ENCODE measurements at places on chromosomes 3 and 15.
A peak's percentile ranks its signal among the peaks of the same experiment; 100 is the strongest.

DNA sequence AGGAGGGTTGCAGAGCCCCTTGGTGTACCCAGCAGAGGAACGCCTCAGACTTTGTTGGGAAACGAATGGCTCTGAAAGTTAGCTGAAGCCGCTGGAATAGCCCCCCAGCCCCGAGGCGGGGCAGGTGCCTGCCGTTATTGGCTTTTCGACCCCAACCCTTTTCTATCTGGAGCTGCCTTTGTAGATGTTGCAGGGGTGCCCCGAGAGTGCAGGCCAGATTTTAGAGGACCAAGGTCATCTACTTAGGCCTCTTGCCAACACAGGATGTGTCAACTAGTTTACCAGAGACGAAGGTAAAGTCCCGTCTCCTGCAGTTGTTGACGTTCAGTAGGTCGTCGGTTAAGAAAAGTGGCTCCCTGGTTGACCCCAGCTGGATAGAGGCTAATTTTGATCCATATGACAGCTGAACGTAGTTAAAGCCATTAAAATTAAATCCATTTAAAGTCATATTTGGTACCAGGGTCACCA, 579 bp upstream of the UBE3A start:
- peak; percentile 62 for DNase-seq

DNA sequence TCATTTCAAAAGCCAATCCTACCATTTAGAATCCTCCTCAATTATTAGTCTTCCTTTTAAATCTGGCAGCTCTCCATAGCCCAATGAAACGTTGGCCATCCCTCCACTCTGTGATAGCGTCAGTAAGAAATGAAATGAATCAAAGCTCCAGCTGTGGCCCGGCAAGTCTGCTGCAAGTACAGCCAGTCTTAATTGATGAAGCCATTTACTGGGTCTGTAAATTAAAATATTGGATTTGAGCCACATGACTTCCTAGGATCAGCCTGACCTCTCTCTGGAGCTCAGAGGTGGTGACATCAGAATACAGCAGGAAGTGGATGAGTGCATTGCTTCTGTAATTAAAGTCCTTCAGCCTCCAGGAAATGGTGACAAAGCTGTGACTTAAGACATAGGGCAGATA, 347.0 kb upstream of the LMCD1 start:
- no peak for DNase-seq

DNA sequence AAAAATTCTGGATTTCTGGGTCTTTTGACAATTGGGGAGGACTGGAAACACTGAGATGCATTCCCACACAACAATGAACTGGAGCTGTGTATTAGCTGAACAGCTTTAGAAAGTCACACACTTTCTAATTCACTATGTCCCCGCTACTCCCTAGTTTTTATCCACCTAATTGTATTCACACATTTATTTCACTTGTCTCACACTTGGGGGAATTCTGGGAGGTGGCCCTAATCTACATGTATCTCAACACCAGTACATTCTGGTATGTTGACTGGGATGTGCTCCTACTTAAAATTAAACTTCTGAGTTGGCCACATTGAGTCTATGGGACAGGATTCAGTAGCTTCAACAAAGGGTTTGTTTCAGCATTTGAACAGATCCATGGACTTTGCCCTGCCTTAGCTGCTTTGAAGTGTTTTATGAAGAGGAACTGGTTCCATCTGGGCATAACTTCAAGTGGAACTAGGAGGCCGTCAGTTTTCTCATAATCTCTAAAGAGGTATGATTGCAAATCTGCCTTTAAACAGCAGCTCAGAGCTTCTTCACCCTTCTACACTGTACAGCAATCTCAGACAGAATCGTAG, 106.5 kb upstream of the CMC1 start:
- no peak for DNase-seq

DNA sequence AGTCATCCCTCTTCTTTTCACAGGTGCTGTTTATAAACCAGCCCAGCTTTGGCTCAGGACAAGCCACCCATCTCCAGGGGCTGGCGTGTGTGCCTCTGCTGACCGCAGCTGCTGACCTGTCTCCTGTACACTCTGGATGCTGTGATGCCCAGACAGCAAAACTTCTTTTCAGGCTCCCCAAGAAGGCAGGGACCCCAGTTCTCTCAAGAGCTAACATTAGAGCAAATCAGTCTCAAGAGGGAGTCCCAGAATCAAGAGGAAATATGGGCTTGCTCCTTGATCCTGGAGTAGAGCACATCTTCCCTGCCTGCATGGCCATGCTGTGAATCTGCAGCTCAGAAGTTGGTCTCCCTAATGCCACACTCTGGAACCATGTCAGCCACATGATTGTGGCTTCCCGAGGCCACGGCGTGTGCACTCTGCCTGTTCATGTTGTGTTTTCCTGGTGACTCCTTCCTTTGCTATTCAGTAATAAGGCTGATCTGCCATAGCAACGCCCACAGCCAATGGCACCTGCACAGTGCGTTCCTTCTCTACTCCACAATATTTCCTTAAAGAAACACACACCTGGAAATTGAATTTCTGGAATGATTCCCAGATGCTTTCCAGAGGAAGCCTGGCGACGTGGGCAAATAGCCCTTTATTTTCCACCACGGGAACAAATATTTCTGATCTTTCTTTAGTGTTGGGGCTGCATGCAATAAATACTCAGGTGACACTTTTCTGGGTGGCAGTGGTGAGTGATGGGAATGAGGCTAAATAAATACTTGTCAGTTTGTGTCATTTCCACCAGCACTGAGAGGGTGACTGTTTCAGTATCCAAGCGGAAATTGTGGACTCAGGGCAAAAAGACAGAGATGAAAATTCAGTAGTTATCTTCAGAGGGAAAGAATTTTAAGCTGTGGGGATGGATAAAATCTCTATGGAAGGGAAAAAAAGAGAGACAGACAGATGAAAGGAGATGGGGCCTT, 21.9 kb upstream of the THSD4 start:
- DNase-seq, result peak; percentile 85

GRCh38 chr3:44470430-44470829, 7.0 kb downstream of the ZNF445 start:
- no peak for DNase-seq

- DNase-seq, result no peak
Measured at GRCh38 chr3:36877930-36878685, 66.7 kb downstream of the TRANK1 start.

DNA sequence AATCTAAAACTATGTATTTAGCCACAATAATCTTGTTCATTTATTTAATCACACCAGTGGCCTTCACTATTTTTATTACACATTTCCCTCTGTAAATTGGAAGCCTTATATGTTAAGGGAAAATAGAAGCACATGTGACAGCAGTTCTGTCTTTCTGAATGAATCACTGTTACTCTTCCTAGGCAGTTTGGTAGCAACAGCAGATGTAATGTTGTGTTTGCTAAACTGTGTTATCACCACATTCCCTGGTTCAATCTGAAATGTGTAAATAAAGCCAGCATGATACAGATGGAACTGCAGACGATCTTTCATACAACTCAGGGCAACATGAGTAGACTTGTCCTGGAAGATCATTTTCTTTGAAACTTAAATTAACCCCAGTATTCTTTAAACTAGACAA, 220.1 kb downstream of the MCTP2 start:
- DNase-seq, result no peak

GRCh38 chr3:138348754-138349739, 668 bp downstream of the MRAS start:
- peak; percentile 72 for DNase-seq

DNA sequence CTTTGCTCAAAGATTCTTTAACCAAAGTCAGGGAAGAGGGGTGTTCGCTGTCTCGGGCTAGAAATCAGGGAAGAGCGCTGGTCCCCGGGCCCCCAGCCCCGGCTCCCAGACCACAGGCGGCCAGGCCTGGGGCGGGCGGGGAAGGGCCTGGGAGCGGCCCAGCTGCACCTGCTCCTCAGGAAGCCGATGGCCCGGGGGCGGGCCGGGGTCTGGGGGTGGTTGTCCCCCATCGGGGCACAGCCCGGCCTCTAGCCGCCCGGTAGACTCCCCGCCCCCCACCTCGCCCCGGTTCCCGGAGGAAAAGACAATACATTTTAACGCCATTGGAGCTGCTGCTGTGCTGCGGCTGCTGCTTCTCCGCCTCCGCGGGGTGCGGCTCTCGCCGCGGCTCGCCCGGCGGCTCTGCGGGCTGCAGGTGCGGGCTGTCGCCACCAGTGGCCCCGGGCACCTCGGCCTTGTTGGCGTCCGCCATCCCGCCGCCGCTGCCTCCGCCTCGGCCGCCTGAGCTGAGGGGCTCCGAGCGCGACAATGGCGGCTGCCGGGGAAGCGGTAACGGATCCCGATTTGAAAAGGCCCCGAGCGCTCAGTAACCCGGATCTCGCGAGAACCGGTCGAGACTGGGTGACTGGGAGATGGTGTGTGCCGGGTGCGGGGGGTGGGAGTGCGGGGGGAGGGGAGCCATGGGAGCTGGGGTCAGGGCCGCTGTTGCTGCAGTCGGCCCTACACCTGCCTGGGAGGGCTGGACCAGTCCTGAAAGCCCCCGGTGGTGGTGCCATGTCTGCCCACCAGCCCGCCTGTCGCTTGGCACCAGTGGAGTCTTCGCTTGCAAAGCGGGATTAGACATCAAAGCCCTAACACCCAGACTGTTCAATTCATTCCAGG, at the start of gene MYEF2:
MYEF2 (minus strand) TSS at position 530 of the 882 bp plus-strand sequence; CDS start at position 472, 58 bp downstream.
- peak; percentile 65 for DNase-seq

DNA sequence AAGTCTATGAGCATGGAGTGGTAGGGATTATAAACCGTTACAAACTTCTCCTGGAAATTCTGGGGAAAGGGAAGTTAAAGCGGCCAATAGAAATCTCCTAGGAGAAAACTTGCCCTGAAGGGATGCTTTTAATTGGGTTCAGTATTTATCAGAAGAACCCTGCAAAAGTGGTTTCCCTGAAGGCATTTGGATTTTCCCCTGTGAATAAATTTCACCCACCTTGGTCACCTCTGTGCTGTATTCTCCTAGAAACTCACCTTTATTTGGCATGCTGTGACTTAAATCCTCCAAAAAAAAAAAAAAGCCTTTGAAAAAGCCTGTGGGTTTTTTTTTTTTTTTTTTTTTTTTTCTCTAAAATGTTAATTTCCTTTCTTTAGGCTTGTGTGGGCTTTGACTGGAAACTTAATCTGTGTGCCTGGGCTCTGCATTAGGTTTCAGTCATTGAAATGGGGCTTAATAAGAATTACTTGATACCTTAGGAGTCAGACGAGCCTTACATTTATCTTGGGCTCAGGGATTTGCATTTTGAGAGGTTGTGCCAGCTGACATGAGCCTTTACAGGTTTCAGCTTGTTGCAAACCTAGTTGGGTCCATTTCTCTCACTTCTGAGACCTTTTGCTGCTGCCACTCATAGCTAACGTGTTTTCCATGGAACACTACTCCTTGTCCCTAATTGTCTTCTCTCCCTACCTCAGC, 22.0 kb downstream of the TGFBR2 start:
- DNase-seq, result no peak

DNA sequence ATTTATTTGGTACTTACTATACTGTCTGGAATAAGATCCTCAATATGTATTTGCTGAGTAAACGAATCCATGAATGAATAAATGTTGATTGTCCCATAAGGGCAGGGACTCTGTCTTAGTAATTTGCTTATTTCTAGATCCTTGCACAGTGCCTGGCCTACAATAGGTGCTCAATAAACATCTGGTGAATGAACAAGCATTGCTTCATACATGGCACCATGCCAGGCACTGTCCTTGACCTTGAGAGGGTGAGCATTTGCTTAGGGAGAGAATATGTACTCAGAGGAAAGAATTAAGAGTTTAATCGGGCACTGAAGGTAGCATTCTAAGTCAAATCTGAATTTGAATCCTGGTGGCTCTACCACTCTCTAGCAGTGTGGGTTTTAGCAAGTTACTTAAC, 282.1 kb downstream of the THSD4 start:
- no peak for DNase-seq

GRCh38 chr15:59991834-59992233, 12.3 kb upstream of the FOXB1 start:
- DNase-seq, result no peak

- no peak for DNase-seq
Measured at GRCh38 chr3:1056744-1057143, 36.1 kb upstream of the CNTN6 start.

GRCh38 chr3:174285242-174285864, 573.8 kb upstream of the NAALADL2 start:
- DNase-seq, result no peak

DNA sequence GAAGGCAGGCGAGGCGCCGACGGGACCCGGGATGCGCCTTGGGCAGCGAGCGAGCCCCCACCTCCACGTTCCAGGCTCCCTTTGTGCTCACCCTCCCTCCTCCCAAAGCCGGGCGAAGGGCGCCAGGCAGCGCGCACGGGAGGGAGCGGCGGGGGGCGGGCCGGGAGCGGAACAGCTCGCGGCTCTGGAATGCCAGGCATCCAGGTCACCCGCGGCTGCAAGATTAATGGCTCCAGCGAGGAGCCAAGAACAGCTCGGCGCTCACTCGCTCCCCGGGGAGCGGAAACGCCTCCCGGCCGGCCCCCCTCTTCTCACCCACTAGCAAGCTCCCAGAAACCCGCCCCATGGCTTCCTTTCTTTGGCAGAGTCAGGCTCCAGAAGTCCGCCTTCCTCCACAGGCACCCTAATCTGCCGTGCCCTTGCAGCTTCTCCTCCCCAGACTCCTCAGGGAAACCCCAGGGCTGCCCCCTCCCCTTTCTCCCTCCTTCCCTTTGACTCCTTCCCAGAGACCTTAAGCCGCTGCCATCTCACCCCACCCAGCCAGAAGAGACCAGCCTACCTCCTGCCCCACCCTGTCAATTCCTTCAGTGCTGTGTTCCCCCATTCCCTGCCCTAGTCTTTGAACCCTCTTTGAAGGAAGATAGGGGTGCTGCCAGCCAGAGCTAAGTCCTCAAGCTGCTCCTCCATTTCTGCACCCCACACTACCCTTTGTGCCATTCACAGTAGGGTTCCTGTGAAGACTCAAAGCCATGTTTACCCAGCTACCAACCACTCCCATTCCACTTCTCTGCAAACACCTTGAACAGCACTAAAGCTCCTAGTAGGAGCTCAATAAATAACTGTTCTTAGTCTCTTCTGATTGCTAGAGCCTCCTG, 9.9 kb downstream of the AMOTL2 start:
- peak; percentile 99 for DNase-seq

DNA sequence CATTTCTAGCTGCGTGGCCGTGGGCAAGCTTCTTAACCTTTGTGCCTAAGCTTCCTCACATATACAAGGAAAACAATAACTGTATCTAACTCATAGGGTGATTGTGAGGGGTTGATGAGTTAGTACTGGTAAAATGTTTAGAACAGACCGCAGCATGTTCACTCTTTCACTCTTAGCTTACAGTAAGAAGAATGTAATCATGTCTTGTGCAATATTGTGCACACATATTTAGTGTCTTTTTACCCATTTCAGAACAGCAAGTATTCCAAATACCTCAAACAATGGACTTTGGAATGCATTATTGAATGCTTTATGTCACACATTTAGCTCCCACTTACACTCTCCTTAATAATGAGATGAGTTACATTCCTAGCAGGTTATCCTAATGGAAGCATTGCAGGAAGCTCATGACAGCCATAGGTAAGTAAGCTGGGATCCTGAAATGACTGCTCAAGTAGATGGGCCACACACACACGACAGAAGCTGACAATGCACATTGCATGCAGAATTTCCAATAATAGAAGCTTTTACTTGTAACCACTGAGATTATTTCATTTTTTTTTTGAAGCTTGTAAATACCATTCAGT, 468.9 kb upstream of the WNT5A start:
- no peak for DNase-seq

GRCh38 chr3:27681249-27681748, 40.8 kb downstream of the EOMES start:
- peak; percentile 91 for DNase-seq
